Vagina (tissue), 2 donors: ENCODE measurements at places on chromosomes 4 and X.

- DNase-seq, result no peak
Observed at GRCh38 chr4:152099061-152099425, 338.2 kb upstream of the GATB start.

DNA sequence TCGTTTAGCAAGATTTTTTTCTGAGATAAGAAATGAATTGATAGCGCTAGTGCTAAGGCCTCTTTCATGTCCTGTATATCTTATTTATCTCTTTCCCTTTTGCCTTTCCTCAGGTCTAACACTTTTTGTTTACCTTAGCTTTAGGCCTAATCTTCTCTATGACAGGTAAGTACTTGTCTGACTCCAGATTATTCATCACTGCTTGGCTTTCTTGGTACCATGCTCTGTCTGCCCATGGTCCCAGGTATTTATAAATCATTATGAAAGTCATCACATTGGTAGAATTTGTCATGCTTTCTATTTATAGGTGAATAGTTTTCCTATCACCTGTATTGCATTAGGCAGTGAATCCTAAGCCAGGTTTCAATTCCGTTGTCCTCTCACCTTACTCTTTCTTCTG lies 99.5 kb upstream of the CTSO start:
- DNase-seq, result no peak

- DNase-seq, result no peak
Observed at GRCh38 chrX:112254896-112255295, 172.3 kb upstream of the TRPC5 start.

DNA sequence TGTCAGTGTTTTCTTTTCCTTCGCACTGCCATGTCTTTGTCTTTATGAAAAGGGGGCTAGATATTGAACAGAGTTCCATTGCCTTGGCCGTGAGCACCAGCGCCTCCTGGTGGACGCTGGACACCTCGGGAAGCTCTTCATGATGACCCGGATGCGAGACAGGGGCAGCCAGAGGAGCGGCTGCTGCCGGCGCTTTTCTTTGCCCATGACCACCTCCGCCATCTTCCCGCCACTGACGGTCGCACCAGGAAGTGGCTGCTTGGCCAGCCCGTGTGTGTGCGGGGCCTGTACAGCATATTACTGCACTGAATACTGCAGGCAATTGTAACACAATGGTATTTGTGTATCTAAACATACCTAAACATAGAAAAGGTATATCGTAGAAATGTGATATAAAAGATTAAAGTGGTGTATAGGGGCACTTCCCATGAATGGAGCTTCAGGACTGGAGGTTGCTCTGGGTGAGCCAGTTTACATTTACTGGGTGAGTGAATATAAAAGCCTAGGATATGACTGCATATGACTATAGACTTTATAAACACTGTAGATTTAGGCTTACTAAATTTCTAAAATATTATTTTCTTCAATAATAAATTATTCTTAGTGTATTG lies 15.8 kb upstream of the GRIA2 start:
- DNase-seq, result no peak

GRCh38 chr4:112170451-112170993 lies 25.3 kb downstream of the FAM241A start:
- DNase-seq, result no peak

DNA sequence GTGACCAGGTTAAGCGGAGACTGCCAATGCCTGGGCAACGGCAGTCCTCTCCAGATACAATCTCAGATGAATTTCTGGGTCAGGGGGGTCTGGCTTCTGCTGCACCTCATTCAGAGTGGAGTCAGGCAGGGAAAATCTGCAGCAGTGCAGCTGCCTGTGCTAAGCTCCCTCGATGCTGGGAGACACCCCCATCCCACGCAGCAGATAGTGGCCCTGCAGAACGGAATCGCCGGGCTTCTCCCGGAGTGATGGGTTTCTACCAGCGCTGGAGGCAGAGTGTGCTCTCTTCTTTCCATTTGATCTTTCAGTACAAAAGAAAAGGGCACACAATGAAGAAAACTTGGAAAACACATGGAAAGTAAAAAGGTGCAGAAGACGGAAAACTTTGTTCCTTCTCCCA lies 5.2 kb downstream of the ABLIM2 start:
- no peak for DNase-seq

DNA sequence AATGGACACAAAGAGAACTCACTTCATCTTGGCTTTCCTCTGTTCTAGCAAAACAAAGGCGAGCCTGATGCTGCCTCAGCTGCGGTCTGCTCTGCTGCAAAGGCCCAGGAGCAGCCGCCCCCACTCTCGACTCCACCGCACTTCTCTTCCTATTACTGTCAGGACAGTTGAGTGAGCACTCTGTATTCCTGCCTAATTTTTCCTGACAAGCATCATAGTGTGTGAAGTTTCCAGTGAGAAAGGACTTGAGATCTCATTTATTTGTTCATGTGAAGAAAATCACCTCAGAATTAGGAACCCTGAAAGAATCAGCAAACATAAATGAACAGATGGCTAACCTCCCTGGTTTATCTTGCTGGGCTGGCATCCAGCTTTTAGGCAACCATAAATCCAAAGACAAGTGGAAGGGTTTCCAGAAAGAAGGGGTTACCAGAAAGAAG lies 15.6 kb downstream of the SCARB2 start:
- DNase-seq, result no peak

- no peak for DNase-seq
Observed at GRCh38 chr4:89434364-89434988, 126.9 kb upstream of the GPRIN3 start.

DNA sequence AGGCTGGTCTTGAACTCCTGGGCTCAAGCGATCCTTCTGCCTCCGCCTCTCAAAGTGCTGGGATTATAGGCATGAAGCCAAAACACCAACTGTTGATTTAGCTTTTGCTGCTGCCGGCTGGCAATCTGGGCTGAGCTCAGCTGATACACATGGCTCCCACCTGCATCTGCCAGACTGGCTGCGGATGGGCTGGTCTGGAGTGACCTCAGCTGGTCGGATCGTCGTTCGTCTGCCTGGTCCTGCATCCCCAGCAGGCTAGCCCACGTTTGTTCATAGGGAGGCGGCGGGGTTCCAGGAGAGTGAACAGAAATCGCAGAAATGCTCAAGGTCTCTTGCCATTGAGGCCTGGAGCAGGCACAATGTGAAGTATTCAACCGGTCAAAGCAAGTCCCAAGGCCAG lies 74.4 kb upstream of the DDX3X start:
- no peak for DNase-seq

DNA sequence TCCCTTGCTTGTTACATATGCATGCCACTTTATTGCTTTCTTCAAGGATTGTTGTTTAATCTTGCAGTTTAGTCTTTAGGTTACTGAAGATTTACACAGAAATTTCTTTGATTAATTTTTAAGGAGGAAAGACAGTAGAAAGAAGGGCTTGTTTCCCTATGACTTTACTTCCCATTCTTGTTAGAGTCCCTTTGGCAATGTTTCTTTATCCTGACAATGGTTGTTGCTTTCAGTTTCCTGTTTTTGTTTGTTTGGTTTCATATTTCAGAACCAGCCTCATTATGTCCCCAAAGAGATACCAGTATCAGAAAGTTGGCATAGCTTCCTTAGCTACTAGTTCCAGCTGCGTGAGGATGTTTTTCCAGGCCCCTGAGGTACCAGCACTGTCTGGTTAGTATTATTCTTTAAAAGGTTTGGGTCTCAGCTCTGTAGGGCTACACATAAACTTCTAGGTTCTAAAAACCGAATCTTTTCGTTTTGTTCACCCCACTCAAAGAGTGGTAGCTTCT lies 61.3 kb upstream of the UNC5C start:
- DNase-seq, result no peak

- DNase-seq, result no peak
Observed at GRCh38 chr4:1767770-1768366, 25.2 kb upstream of the FGFR3 start.

- no peak for DNase-seq
Observed at GRCh38 chr4:40718586-40718985, 31.2 kb upstream of the NSUN7 start.

DNA sequence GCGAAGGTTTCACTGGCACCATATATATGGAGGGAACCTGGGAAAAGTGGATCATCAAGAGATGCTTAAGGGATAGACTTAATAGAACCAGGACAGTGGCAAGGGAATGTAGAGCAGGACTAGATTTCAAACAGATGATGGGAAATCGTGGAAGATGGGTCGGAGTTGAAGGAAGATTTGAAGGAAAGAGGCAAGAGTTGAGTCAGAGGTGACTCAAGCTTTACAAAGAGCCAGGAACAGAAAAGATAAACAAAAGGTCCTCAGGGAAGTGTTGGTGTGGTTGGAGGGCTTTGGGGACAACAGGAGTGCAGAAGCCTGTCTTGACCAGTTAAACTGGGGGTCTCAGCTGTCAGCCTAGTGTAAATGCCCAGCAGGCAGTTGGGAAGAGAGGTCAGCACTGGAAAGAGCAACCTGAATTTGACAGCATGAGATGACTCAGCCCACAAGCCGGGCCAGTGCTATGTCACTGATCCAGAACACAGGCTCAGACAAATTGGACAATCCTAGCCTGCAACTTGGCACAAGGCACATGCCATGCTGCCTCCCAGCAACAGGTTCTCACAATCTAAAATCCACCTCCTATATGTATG lies 230.5 kb downstream of the IDS start:
- no peak for DNase-seq

GRCh38 chrX:41033299-41033698 lies 51.9 kb upstream of the USP9X start:
- DNase-seq, result no peak

DNA sequence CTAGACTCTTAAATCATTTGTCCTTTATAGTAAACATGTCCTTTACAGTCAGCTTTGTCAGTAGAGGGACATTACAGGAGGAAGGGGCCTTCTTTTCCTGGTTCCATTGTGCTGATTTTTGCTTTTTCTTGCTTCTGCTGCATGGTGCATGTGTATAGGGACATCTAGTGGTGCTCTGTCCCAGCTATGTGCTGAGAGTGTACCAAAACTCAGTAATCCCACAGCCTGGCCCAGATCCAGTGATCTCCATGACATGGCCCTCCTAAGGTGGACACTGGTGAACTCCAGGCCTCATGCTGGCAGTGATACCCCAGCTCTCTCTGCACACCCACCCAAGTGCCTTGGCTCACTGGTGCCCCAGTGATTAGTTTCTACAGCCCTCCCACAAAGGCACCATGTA lies 45.2 kb downstream of the MAGEB17 start:
- DNase-seq, result no peak

DNA sequence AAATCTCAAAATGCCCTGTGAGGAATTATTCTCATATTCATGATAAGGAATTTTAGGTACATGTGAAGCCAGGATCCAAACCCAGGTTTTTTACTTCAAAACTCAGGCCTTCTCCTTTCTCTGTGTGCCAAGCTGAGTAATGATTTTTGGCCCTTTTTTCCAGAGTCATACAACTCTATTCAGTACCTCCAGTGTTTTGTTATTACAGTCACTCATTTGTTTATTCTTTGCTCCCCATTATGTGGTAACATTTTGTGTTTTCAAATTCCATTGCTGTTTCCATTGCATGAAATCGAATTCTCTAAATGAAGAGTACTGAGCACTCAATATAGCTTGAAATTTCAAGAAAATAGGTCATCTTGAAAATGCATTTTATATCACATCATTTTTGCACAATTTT lies 315.4 kb downstream of the NR3C2 start:
- DNase-seq, result no peak

GRCh38 chrX:69618803-69619202 lies 2.9 kb downstream of the EDA start:
- no peak for DNase-seq

GRCh38 chr4:181550381-181550780 lies 692.8 kb upstream of the TENM3 start:
- no peak for DNase-seq

- no peak for DNase-seq
Observed at GRCh38 chr4:69833251-69833650, 26.7 kb downstream of the SULT1E1 start.
